Vagina (tissue), 2 donors: ENCODE measurements at places on chromosomes 11 and 22.

GRCh38 chr11:70002433-70002832 lies 75.7 kb upstream of the ANO1 start:
- no peaks in the 10 kb centered on the region for H3K4me1 ChIP-seq
- no peaks in the 10 kb centered on the region for H3K36me3 ChIP-seq
- DNase-seq: no peak

- H3K4me1 ChIP-seq: no peaks in the 10 kb centered on the region
- no peak overlapping the region for H3K27ac ChIP-seq
- H3K36me3 ChIP-seq: no peaks in the 10 kb centered on the region
- no peaks in the 10 kb centered on the region for H3K27me3 ChIP-seq
- no peak for DNase-seq
- no peak overlapping the region for H3K4me3 ChIP-seq
Observed at GRCh38 chr11:7457211-7457610, 28.1 kb upstream of the OLFML1 start.

- no peak overlapping the region for H3K4me3 ChIP-seq
- no peaks in the 10 kb centered on the region for H3K36me3 ChIP-seq
- no peak for DNase-seq
- H3K27ac ChIP-seq: no peak overlapping the region
Observed at GRCh38 chr11:33463059-33463458, 205.9 kb downstream of the HIPK3 start.

- H3K36me3 ChIP-seq: no peaks in the 10 kb centered on the region
- H3K4me1 ChIP-seq: no peaks in the 10 kb centered on the region
- DNase-seq: no peak
- no peak overlapping the region for H3K27ac ChIP-seq
- no peaks in the 10 kb centered on the region for H3K27me3 ChIP-seq
- H3K4me3 ChIP-seq: no peak overlapping the region
Observed at GRCh38 chr11:71108013-71108865, 144.1 kb downstream of the SHANK2 start.

GRCh38 chr11:7600205-7600775 lies 73.0 kb downstream of the CYB5R2 start:
- no peak for DNase-seq
- H3K36me3 ChIP-seq: no peaks in the 10 kb centered on the region
- H3K4me3 ChIP-seq: no peak overlapping the region
- H3K27me3 ChIP-seq: no peaks in the 10 kb centered on the region
- no peak overlapping the region for H3K27ac ChIP-seq

DNA sequence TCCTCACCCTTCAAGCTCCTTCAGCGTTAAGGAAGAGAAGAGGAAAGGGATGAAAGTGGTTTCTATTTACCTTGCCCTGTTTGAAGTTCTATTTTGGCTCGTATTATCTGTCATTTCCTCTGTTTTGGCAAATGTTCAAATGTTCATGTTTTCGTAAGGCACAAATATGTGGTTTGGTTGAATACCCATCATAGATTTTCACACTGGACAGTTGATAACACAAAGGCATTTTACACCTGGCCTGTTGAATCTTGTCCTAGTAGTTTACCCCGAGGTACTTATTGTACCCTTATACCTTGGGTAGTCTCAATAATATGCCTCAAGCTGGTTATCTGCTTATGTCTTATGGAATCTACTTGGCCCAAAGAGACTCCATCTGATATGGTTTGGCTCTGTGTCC lies 706.9 kb downstream of the METTL15 start:
- H3K4me1 ChIP-seq: no peaks in the 10 kb centered on the region
- no peak overlapping the region for H3K4me3 ChIP-seq
- H3K27me3 ChIP-seq: no peaks in the 10 kb centered on the region
- no peak for DNase-seq

GRCh38 chr11:122337241-122337640 lies 221.2 kb upstream of the BLID start:
- H3K27me3 ChIP-seq: no peaks in the 10 kb centered on the region
- DNase-seq: no peak
- no peak overlapping the region for H3K4me3 ChIP-seq
- no peaks in the 10 kb centered on the region for H3K36me3 ChIP-seq
- H3K27ac ChIP-seq: no peak overlapping the region
- peaks cover 2% of the 10 kb centered on the region for H3K4me1 ChIP-seq

- peak overlapping the region; percentile 88 for H3K27ac ChIP-seq
- H3K4me1 ChIP-seq: peaks cover 36% of the 10 kb centered on the region
- H3K36me3 ChIP-seq: no peaks in the 10 kb centered on the region
- no peaks in the 10 kb centered on the region for H3K27me3 ChIP-seq
Observed at GRCh38 chr11:117230999-117231841, 653 bp downstream of the PCSK7 start.

- peak overlapping the region; percentile 98 for H3K27ac ChIP-seq
- no peaks in the 10 kb centered on the region for H3K36me3 ChIP-seq
- H3K4me3 ChIP-seq: peak overlapping the region; percentile 21
- DNase-seq: no peak
- no peaks in the 10 kb centered on the region for H3K27me3 ChIP-seq
- H3K4me1 ChIP-seq: peaks cover 100% of the 10 kb centered on the region
Observed at GRCh38 chr11:62553080-62553838, 6.7 kb upstream of the AHNAK start.

- H3K4me1 ChIP-seq: peaks cover 24% of the 10 kb centered on the region
- no peaks in the 10 kb centered on the region for H3K36me3 ChIP-seq
- DNase-seq: no peak
- H3K27ac ChIP-seq: no peak overlapping the region
Observed at GRCh38 chr11:12169822-12170221, 59.4 kb downstream of the MICAL2 start.

DNA sequence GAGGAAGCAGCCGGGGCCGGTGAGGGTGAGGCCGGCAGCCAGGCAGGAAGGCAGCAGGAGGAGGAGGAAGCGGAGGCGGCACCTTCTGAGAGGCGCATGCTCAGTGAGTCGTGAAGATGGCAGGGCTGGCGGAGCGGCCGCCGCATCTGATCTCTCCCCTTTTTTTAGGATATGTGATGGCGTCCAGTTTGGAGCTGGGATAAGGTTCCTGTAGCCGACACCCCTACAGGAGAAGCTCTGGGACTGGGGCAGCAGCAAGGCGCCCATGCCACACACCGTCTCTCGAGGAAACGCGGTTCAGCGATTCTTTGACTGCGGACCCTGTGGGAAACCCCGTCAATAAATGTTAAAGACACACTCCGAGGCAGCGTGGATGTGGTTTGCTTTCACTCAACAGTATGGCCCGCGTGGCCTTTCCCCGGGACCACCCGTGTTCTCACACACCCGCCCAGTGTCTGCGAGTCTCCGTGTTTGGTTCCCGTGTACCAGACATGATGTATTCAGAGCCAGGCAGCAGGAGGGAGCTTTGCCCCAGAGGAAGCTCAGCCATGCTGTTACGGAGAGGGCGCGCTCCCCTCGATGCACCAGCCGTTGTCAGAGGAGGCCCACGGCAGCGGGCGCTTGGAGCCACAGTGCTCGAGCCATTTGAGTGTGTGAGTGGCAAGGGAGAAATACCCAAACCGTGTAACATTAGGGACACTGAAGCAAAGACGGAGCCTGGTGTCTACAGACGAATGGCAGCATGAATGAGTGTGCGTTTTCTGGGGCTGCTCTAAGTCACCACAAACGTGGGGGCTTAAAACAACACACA lies 27.7 kb upstream of the PARVB start:
- H3K4me3 ChIP-seq: no peak overlapping the region
- peaks cover 42% of the 10 kb centered on the region for H3K36me3 ChIP-seq
- no peak overlapping the region for H3K27ac ChIP-seq
- no peaks in the 10 kb centered on the region for H3K4me1 ChIP-seq

DNA sequence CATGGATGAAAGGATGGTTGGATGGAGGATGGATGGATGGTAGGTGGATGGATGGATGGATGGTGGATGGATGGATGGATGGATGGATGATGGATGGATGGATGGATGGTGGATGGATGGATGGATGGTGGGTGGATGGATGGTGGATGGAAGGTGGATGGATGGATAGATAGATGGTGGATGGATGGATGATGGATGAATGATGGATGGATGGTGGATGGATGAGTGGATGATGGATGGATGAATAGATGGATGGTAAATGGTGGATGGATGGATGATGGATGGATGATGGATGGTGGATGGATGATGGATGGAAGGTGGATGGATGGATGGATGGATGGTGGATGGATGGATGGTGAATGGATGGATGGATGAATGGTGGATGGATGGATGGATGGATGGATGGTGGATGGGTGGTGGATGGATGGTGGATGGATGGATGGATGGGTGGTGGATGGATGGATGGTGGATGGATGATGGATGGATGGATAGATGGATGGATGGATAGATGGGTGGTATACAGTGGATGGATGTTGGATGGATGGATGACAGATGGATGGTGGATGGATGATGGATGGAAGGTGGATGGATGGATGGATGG lies 350.8 kb downstream of the BRD1 start:
- H3K4me1 ChIP-seq: peaks cover 8% of the 10 kb centered on the region
- H3K36me3 ChIP-seq: no peaks in the 10 kb centered on the region
- H3K27me3 ChIP-seq: no peaks in the 10 kb centered on the region
- H3K4me3 ChIP-seq: no peak overlapping the region
- no peak overlapping the region for H3K27ac ChIP-seq
- no peak for DNase-seq

GRCh38 chr11:76701294-76702040 lies 30.9 kb upstream of the LRRC32 start:
- no peaks in the 10 kb centered on the region for H3K36me3 ChIP-seq
- no peak overlapping the region for H3K4me3 ChIP-seq
- no peak for DNase-seq
- no peaks in the 10 kb centered on the region for H3K27me3 ChIP-seq
- peak overlapping the region; percentile 79 for H3K27ac ChIP-seq

DNA sequence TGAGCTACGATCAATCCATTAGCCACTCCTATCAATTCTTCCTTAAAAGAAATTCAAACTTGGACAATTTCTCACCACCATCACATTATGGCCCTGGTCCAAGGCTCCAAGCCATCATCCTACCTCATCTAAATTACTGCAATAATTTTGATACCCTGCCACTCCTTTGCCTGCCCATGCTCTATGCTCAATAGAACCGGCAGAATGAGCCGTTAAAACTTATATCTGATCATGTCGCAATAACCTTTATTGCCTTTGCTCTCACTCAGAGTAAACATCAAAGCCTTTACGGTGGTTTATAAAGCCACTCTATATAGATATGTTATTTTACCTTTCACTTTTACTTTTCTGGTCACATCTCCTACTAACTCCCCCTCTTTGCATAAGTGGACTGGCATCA lies 2392.1 kb upstream of the RAG2 start:
- H3K36me3 ChIP-seq: no peaks in the 10 kb centered on the region
- H3K27ac ChIP-seq: no peak overlapping the region
- H3K27me3 ChIP-seq: no peaks in the 10 kb centered on the region
- H3K4me3 ChIP-seq: no peak overlapping the region

DNA sequence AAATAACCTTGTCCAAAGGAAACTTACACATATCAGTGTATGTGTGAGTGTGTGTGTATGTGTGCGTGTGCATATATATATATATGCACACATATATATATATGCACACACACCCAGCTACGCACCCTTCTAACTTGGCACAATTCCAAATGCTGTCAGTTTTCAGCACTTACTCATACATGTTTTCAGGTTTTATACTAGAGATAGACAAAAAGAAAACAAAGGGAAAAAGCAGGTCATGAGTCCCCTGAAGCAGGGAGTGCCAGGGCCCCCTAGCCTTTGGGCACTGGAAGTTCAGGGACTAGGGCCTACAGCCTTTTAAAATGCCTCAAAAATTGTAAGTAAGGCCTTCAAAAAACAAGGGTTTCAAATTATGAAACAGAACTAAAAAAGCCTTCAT lies 265.4 kb downstream of the CADM1 start:
- no peak overlapping the region for H3K27ac ChIP-seq
- no peaks in the 10 kb centered on the region for H3K27me3 ChIP-seq
- no peaks in the 10 kb centered on the region for H3K36me3 ChIP-seq
- H3K4me3 ChIP-seq: no peak overlapping the region
- no peaks in the 10 kb centered on the region for H3K4me1 ChIP-seq

DNA sequence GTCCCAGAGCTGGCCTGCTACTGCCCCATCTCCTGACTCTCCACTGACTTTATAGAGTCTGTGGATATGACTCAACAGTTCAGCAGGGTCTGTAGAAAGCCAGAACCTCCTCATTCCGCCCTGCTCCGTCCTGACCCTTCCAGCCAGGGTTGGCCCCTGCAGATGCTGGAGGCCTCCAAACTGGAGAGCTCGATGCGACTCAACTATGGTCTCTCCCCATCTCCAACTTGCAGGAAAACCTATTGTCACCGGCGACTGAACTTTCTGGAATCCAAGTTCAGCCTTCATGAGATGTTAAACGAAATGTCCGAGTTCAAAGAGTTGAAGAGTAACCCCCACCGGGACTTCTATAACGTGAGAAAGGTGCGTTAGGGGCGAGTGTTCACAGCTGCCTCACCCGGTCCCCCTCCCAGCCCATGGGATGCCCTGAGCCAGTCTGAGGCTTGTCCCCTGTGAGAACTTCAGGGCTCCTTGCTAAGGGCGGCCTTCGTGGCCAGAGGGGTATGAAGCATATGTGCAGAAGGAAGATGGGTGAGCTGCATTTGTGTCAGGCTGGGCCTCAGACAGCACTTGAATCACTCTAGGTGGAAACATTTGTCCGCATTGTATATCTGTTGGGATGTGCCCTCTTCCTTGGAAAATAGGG lies 32.1 kb downstream of the AMPD3 start:
- no peaks in the 10 kb centered on the region for H3K36me3 ChIP-seq
- no peak overlapping the region for H3K27ac ChIP-seq
- peak; percentile 67 for DNase-seq
- no peak overlapping the region for H3K4me3 ChIP-seq
- peaks cover 21% of the 10 kb centered on the region for H3K4me1 ChIP-seq

- no peak overlapping the region for H3K4me3 ChIP-seq
- no peak for DNase-seq
- H3K27ac ChIP-seq: no peak overlapping the region
- H3K36me3 ChIP-seq: no peaks in the 10 kb centered on the region
Observed at GRCh38 chr11:26730414-26731083, 8.7 kb upstream of the SLC5A12 start.

DNA sequence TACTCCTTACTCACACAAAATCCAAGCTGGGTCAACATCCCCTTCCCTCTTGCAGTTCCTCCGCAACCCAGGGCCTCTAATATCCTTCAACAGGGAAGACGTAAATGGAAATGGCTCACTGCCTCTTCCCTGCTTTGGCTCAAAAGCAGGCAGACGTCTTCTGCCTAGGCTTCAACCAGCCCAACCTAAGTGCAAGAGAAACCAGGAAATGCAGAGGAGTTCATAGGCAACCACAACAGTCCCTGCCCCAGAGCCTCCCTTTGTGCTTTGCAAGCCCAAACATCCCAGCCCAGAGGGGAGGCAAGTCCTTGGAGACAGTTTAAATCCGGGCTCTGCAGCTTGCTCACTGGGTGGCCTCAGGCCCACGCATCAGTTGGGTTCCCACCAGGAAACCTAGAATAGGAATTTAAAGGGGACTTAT lies 33.3 kb downstream of the CD6 start:
- DNase-seq: no peak
- no peak overlapping the region for H3K27ac ChIP-seq
- no peak overlapping the region for H3K4me3 ChIP-seq
- H3K36me3 ChIP-seq: no peaks in the 10 kb centered on the region

GRCh38 chr11:107859459-107860239 lies 1.1 kb upstream of the SLC35F2 start:
- H3K27ac ChIP-seq: peak overlapping the region; percentile 75
- no peaks in the 10 kb centered on the region for H3K27me3 ChIP-seq
- no peak for DNase-seq
- peaks cover 10% of the 10 kb centered on the region for H3K4me1 ChIP-seq
- H3K36me3 ChIP-seq: no peaks in the 10 kb centered on the region
- H3K4me3 ChIP-seq: peak overlapping the region; percentile 85
